ENCODE measurements at places on chromosomes 3 and 15. TPM values are rescaled to one million over a fixed set of nuclear protein-coding genes. Genes with fewer than 3 reads are reported as not detected.

The GP5 gene
- total RNA-seq = 1.1 TPM

The MYD88 gene
- total RNA-seq = 35.4 TPM

The GABRR3 gene
- not detected for total RNA-seq

The NANOGP8 gene
- 0.92 TPM for total RNA-seq

The ZBED2 gene
- 9.5 TPM for total RNA-seq

The SLC2A2 gene
- not detected for total RNA-seq

The TGFBR2 gene
- total RNA-seq = 198 TPM

The ADAMTS9 gene
- total RNA-seq = 75.6 TPM

The LSAMP gene
- 16.8 TPM for total RNA-seq

The CYP19A1 gene
- total RNA-seq = 3.5 TPM

Data from lung (tissue), 17 donors.